ENCODE measurements at places on chromosomes 1 and 21.

GRCh38 chr1:108679586-108680213, 12.4 kb upstream of the PRPF38B start:
- DNase-seq = no peak

DNA sequence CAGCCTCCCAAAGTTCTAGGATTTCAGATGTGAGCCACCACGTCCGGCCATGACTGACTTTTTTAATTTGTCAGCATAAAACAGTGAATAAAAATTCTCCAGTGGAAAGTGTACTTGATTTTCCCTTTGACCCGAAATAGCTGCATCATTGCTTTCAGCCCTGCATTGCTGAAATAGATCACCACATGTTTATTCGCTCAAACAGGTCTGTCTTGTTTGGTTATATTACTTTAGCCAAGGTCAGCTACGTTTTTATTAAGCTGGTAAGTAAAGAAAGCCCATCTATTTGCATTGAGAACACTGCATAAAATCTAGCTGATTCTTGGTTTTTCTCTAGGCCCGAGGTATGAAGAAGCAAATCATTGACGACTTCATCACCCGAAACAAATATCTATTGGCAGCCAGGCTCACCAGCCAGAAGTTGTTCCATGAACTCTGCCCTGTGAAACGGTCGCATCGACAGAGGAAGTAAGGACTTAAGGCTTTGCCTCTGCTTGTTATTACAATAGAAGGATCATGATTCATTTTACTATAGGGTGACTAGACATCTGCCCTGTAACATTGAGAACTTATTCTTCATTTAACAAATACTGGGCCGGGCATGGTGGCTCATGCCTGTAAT, 25.6 kb downstream of the AGMAT start:
- no peak for DNase-seq

GRCh38 chr1:89261926-89262515, 10.6 kb downstream of the GBP5 start:
- DNase-seq = no peak

- DNase-seq = peak; percentile 46
Observed at GRCh38 chr1:145979746-145980456, 15.4 kb downstream of the POLR3GL start.

DNA sequence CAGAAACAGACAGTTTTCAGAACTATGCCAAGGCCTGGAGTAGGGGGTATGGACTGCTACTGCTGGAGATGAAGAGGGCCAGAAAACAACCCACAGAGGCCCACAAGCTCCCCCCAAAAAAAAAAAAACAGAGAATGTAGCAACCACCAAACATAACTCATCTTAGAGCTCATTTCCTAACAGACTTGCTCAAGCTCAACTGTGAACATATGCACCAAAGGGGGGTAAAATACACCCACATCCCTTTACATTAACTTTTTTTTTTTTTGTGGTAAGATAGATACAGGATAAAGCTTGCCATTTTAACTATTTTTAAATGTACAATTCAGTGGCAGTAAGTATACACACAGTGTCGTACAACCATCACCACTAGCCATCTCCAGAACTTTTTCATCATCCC, 36.0 kb downstream of the SEC16B start:
- no peak for DNase-seq

DNA sequence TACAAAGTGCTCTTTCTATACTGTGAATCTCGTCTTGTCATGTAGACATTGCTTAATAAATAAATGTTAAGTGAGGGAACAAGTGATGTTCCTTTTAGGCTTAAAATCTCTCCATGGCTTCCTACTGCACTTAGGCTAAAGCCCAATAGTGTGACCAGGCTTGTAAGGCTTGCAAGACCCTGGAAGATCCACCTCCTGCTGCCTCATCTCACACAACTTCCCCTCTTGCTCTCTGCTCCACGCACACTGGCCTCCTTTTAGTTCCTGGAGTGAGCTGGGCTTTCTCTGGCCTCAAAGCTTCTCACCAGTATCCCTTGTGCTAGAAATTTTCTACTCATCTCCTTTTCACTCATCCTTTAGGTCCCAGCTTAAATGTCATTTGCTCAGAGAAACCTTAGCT, 41.5 kb upstream of the DIPK1A start:
- no peak for DNase-seq

- no peak for DNase-seq
Observed at GRCh38 chr1:180194546-180195207, 35.4 kb upstream of the LHX4 start.

DNA sequence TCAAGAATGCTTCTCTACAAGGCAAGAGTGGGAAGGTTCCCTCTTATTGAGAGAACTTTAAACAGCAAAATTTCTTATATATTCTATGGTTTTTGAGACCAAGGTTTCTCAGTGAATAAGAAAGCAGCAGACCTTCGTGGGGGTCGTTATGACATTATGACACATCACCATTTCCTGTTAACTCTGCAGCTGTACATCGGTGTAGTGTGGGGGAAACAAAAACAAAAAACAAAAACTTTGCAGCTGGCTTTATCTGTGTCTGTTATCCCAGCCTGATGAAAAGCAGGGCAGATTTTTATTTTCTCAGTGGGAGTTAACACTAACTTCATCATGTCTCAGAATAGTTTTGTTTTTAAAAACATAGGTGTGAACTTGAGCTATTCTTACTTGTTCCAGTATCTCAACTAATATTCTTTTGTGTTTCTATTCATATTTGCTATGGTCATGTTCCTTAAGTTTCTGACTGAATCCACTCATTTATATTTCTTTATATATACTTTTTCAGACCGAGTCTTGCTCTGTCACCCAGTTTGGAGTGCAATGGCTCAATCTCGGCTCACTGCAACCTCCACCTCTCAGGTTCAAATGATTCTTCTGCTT, 2.1 kb downstream of the SDE2 start:
- no peak for DNase-seq

- no peak for DNase-seq
Observed at GRCh38 chr21:44962403-44962966, 22.7 kb downstream of the SLX9 start.

DNA sequence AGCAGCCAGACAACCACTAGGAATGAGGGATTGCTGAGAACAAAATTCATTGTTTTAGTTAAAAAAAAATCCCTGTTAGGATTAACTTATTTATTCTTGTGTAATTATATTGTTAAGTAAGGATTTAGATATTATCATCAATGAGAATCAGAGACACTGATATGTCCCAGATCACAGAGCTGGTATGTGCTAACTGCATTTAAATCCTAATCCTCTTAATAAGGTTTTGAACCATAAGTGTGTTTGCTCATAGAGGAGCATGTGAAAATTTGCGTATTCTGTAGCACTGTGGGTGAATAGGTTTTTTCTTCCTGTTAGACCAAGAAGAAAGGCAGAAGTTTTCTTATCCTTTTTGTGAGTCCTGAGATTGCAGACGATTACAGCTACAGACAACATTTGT, 147.1 kb downstream of the HHAT start:
- no peak for DNase-seq

DNA sequence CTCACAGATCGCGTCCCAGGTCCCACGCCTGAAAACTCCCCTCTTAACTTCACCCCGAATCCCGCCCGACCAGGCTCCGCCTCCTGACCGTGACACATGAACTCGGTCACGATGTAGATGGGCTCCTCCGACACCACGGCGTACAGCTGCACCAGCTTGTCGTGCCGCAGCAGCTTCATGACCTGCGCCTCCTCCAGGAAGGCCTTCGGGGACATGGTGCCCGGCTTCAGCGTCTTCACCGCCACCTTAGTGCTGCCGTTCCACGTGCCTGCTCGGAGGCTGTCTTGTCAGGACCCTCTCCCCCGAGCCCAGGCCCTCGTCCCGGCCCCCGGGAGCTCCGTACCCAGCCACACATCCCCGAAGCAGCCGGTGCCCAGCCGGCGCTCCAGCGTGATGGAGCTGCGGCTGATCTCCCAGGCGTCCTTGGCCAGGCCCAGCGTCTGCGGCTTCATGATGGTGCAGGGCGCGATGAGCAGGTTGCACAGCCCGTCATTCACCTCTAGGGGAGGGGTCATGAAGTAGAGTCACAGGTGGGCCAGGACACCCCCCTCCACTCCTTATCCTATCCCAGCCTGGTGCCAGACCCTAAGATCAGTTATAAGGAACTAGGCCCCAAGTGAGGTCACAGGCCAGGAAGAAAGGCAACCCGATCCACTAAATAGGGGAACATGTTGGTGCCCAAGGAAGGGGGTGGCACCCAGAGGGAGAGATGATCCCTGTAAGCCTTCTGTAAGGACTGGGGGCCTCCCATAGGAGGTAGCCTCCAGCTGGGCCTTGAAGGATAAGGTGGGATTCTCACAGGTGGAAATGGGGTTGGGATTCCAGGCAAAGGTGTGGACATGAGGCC, 11.6 kb upstream of the AHDC1 start:
- DNase-seq = no peak

DNA sequence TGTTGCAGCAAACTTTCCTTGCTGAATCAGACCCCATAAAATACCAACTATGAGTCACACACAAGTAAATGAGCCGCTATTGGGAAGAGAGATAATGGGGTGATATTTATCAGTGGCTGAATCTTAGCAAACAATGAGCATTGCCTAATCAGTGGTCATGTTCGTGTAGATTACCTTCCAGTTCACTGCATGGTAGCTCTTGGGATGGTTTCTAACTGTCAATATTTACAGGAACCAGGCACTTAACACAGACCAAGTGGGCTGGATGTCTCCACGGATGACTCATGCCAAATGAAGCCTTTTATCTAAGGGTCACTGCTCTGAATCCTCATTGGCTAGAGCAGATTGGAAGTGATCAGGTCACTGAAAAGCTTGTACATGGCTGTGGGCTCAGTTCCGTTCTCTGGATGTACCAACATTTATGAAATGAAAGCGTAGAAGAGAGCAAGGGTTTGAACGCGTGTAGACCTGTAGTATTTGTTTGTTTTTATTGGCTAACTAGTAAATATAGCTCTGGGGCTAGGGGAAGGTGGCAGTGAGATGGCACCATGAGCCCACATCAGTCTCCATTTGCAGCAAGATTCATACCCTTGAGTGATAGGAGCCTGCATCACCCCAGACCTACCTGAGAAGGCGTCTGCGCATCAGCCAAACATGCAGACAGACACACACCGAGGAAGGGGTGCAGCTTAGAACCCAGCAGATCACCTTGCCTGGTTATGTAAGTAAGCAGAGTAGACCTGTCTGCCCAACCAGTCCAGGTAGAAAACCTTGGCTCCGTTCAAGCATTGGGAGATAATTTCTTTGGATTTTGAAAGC, 153.3 kb downstream of the TOMM20 start:
- DNase-seq = no peak

DNA sequence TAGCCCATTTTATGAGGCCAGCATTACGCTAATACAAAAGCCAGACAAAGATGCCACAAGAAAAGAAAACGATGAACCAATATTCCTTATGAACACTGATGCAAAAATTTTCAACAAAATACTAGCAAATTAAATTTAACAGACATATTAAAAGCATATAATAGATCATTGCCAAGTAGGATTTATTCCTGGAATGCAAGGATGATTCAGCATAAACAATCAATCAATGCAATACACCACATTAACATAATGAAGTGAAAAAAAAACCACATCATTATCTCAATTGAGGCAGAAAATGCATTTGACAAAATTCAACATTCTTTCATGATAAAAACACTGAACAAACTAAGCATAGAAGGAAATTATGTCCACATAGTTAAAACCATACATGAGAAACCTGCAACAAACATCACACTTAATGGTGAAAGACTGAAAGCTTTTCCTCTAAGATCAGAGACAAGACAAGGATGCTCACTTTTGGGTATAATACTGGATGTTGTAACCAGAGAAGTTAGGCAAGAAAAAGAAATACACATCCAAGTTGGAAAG, 22.9 kb upstream of the ATP1A1 start:
- no peak for DNase-seq

DNA sequence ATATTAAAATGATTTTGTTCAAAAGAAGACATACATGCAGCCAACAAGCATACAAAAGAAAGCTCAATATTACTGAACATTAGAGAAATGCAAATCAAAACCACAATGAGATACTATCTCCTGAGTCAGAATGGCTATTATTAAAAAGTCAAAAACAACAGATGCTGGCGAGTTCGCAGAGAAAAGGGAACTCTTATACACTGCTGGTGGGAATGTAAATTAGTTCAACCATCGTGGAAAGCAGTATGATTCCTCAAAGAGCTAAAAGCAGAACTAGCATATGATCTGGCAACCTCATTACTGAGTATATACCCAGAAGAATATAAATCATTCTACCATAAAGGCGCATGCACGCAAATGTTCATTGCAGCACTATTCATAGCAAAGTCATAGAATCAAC, 126.0 kb upstream of the HMCN1 start:
- DNase-seq = no peak

DNA sequence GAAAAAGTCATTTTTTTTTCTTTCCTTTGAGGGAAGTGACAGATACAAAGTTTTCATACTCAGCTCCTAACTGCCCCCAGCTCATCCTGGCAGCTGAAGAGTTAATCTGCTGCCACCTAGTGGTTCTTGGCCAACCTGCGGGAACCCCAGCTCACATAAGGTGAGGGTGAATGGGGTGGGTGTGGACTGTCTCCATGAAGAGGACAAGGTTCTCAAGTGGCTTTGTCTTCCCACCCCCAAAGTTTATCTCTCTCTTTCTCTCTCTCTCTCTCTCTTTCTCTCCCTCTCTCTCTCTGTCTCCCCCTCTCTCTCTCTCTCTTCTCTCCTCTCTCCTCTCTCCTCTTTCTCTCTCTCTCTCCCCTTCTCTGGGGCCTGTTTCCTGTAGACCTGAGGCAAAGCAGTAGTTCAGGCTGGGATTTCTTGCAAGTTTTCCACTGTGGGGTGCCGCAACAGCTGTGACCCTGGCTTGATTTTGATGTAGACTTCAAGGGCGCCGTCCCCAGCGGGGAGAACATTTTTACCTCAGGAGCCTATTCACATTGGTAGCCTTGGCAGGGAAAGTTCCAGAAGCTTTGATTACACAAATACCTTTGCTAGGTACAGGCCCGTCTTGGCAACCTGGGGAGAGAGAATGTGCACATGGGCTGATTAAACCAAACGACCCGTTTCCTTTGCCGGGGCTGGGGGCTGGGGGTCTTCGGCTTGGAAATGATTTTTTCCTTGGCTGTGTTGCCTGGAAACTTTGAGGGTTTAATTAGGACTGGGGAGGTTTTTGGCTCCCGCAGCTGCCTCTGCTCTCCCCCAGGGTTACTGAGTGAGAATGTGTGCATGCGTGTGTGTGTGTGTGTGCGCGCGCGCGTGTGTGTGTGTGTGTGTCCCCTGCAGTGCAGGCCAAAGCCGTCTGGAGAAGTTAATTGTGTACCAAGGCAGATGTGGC, 135.9 kb downstream of the TM2D1 start:
- DNase-seq = peak; percentile 19

- DNase-seq = no peak
Observed at GRCh38 chr1:40848530-40849189, 13.5 kb downstream of the CITED4 start.

GRCh38 chr1:67058761-67059160, 4.8 kb upstream of the SLC35D1 start:
- DNase-seq = no peak

DNA sequence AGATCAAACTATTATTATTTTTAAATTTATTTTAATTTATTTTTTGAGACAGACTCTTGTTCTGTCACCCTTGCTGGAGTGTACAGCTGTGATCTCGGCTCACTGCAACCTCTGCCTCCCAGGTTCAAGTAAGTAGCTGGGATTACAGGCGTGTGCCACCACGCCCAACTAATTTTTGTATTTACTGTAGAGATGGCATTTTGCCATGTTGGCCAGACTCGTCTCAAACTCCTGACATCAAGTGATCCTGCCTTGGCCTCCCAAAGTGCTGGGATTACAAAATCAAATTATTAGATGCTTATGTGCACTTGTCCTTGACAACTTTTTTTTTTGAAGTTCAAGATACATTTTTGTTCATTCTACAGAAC, 15.4 kb downstream of the LIN9 start:
- DNase-seq = no peak

GRCh38 chr1:41666981-41667631, 182.6 kb upstream of the EDN2 start:
- peak; percentile 60 for DNase-seq

GRCh38 chr1:173934440-173934839, 17.3 kb upstream of the SERPINC1 start:
- DNase-seq = no peak

All from GM12864 (cell line).